Neural crest cell (in vitro differentiated cells): ENCODE measurements at places on chromosomes 2 and 18. TPM values are rescaled to one million over a fixed set of nuclear protein-coding genes. Genes with fewer than 3 reads are reported as not detected.

Gene TSPYL6
- total RNA-seq: not detected in 2 replicates

Gene C1QL2
- 0.14 TPM in 1 of 2 replicates, not detected in the other for total RNA-seq

Gene CCL20
- total RNA-seq: not detected in 2 replicates

Gene SLC4A3
- total RNA-seq: 10.0 and 11.4 TPM in 2 replicates

Gene G6PC2
- not detected in 2 replicates for total RNA-seq

Gene TTR
- not detected in 2 replicates for total RNA-seq

GRCh38 chr18:72675394-72675793 lies 131.3 kb upstream of the CBLN2 start:
- H3K27me3 ChIP-seq: peaks cover 2% of the 10 kb centered on the region
- H3K27ac ChIP-seq: no peak overlapping the region
- H3K4me3 ChIP-seq: no peak overlapping the region
- no peaks in the 10 kb centered on the region for H3K4me1 ChIP-seq
- no peaks in the 10 kb centered on the region for H3K36me3 ChIP-seq
- no peak for DNase-seq

- no peak overlapping the region for H3K4me3 ChIP-seq
- peaks cover 6% of the 10 kb centered on the region for H3K4me1 ChIP-seq
- no peaks in the 10 kb centered on the region for H3K27me3 ChIP-seq
- peaks cover 1% of the 10 kb centered on the region for H3K36me3 ChIP-seq
These were observed 638.0 kb upstream of the VRK2 start for GRCh38 chr2:57408587-57408986.

DNA sequence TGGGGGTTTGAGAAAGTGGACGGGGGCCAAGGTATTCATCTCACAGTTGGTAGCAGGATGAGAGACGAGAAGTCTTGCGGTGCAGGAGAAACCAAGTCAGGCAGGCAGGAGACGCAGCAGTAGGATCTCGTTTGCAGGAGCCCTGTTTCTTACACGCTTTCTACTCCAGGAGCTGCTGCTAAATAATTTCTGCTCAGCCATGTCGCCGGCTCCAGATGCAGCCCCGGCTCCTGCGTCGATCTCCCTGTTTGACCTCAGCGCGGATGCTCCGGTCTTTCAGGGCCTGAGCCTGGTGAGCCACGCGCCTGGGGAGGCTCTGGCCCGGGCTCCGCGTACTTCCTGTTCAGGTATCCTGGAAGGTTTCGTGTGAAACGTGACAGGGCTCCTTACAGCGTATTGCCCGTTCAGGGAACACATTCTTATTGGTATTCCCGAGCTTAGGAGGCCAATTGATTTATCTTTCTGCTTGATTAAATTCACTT lies 494 bp downstream of the ANKZF1 start:
- H3K4me1 ChIP-seq: peaks cover 22% of the 10 kb centered on the region
- no peaks in the 10 kb centered on the region for H3K36me3 ChIP-seq
- peak overlapping the region; percentile 100 for H3K4me3 ChIP-seq
- peak overlapping the region; percentile 93 for H3K27ac ChIP-seq
- no peaks in the 10 kb centered on the region for H3K27me3 ChIP-seq

- no peaks in the 10 kb centered on the region for H3K27me3 ChIP-seq
- no peak overlapping the region for H3K27ac ChIP-seq
- H3K36me3 ChIP-seq: peaks cover 17% of the 10 kb centered on the region
- no peak for DNase-seq
These were observed 18.1 kb downstream of the NCAPH start for GRCh38 chr2:96353606-96354101.

- no peaks in the 10 kb centered on the region for H3K36me3 ChIP-seq
- H3K4me1 ChIP-seq: no peaks in the 10 kb centered on the region
- H3K27ac ChIP-seq: no peak overlapping the region
- H3K27me3 ChIP-seq: no peaks in the 10 kb centered on the region
- no peak overlapping the region for H3K4me3 ChIP-seq
These were observed 68.5 kb upstream of the WDR75 start for GRCh38 chr2:189372688-189373257.

GRCh38 chr2:33040541-33040940 lies 93.8 kb downstream of the LTBP1 start:
- peaks cover 4% of the 10 kb centered on the region for H3K36me3 ChIP-seq
- no peak overlapping the region for H3K4me3 ChIP-seq
- no peak for DNase-seq
- H3K4me1 ChIP-seq: no peaks in the 10 kb centered on the region
- no peaks in the 10 kb centered on the region for H3K27me3 ChIP-seq

DNA sequence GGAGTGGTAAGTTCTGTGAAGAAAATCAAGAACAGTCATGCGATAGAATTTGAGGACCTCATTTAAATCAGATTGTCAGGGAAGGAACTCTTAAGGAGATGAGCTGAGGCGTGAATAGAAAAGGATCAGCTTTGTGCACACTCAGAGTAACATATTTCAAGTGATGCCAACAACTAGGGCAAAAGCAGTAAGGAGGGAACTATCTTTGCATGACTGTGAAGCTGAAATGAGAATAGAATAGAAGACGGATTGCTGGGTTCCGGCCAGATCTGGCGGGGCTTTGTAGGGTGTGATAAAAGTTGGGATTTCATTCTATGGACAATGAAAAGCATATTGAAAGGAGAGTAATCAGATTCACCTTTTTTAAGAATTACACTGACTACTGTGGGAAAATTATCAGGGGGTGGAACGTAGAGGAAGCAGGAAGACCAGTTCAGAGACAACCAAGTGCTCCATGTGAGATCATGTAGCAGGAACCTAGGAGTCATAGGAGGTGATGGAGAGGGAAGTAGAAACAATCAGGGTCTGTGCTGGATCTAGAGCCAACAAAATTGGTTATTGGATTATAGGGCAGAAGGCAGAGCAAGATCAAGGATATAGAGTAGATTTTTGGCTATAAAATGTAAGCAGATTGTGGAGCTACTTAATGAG lies 884.3 kb downstream of the DCC start:
- H3K4me3 ChIP-seq: no peak overlapping the region
- no peaks in the 10 kb centered on the region for H3K4me1 ChIP-seq
- H3K36me3 ChIP-seq: no peaks in the 10 kb centered on the region

DNA sequence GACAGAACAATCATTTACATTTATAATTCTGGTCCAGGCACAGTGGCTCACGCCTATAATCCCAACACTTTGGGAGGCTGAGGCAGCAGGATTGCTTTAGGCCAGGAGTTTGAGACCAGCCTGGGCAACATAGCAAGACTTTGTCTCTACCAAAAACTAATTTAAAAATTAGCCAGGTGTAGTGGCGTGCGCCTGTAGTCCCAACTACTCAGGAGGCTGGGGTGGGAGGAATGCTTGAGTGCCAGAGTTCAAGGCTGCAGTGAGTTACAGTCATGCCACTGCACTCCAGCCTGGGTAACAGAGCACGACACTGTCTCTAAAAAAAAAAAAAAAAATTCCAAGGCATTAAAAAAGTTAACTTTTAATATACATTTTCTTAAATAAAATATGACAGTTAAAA lies 88.1 kb downstream of the PLEKHM3 start:
- DNase-seq: no peak
- no peaks in the 10 kb centered on the region for H3K4me1 ChIP-seq
- no peaks in the 10 kb centered on the region for H3K27me3 ChIP-seq
- no peaks in the 10 kb centered on the region for H3K36me3 ChIP-seq
- H3K27ac ChIP-seq: no peak overlapping the region

DNA sequence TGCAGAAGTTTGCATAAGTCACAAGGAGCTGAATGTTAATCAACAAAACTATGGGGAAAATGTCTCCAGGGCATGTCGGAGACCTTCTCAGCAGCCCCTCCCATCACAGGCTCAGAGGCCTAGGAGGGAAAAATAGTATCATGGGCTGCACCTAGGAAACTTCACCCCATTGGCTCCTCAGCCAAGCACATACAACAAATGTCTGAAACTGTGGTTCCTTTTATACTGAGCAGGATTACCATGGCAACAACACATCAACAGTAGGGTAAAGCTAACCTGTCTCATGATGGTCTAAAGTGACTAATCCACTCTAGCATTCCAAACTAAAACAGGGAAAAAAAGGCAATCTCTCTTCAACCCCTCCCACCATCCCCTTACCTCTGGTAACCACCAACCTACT lies 3.2 kb upstream of the NEMP2 start:
- H3K36me3 ChIP-seq: peaks cover 53% of the 10 kb centered on the region
- DNase-seq: no peak
- peaks cover 26% of the 10 kb centered on the region for H3K4me1 ChIP-seq
- no peak overlapping the region for H3K4me3 ChIP-seq
- no peaks in the 10 kb centered on the region for H3K27me3 ChIP-seq

DNA sequence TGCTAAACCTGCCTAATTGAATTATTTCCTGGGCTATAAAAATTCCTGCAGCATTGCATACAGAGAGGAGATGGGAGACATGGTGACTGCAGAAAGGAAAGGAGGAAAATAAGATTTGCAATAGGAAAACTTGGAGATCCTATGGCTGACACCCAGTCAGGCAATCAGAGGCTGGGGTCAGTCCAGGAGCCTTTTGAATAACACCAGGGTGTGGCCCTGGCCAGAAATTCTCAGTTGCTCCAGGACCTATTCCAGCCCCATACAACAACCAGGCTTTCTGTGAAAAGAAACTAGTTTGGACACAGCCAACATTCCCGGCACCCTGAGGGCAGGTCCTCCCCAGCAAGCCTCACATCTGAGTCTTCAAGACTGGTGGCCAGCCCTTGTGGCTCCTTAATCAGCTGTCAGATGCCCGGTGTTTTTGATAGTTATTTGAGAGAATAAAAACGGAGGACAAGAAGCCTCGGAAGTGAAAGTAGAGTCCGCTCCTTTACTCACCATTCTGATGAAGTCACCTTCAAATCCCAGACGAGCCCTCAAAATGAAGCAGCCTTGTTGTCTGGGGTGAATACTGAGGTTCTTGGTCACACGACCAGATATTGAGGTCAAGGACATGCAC lies 31.1 kb upstream of the GMCL1 start:
- H3K27ac ChIP-seq: peak overlapping the region; percentile 51
- no peaks in the 10 kb centered on the region for H3K36me3 ChIP-seq
- no peak for DNase-seq
- peaks cover 3% of the 10 kb centered on the region for H3K27me3 ChIP-seq

GRCh38 chr18:45228796-45229388 lies 386.4 kb upstream of the SLC14A2 start:
- no peaks in the 10 kb centered on the region for H3K27me3 ChIP-seq
- no peak overlapping the region for H3K4me3 ChIP-seq
- H3K27ac ChIP-seq: peak overlapping the region; percentile 8

- no peak overlapping the region for H3K4me3 ChIP-seq
- no peak overlapping the region for H3K27ac ChIP-seq
- H3K27me3 ChIP-seq: no peaks in the 10 kb centered on the region
- no peaks in the 10 kb centered on the region for H3K4me1 ChIP-seq
- DNase-seq: no peak
- no peaks in the 10 kb centered on the region for H3K36me3 ChIP-seq
These were observed 649.4 kb upstream of the ZEB2 start for GRCh38 chr2:145169285-145169684.

DNA sequence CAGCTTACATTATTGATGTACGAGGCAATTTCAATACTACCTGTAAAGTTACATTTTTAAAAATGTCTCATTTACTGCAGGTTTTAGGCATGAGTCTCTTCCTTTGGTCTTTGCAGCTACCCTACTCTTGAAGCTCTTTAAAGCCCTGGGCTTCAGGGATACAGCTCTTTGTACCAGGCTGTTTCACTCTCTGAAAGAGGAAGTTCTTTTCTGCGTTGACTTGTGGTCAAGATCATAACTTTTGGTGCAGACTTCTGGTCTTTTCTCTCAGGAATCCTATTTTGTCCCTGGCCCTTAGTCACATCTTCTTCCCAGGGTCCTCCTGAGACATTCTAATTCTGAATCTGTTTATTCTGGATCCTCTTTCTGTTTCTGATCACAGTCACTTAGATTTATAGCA lies 16.6 kb upstream of the HRH4 start:
- H3K4me1 ChIP-seq: no peaks in the 10 kb centered on the region
- H3K4me3 ChIP-seq: no peak overlapping the region
- H3K36me3 ChIP-seq: peaks cover 17% of the 10 kb centered on the region
- DNase-seq: no peak
- H3K27ac ChIP-seq: no peak overlapping the region

- no peak overlapping the region for H3K27ac ChIP-seq
- no peaks in the 10 kb centered on the region for H3K27me3 ChIP-seq
- no peak overlapping the region for H3K4me3 ChIP-seq
- no peak for DNase-seq
These were observed 867.7 kb upstream of the NRXN1 start for GRCh38 chr2:51899643-51900042.

- H3K27ac ChIP-seq: no peak overlapping the region
- peak; percentile 31 for DNase-seq
- H3K36me3 ChIP-seq: no peaks in the 10 kb centered on the region
These were observed 570.1 kb downstream of the PLCL1 start for GRCh38 chr2:198374375-198375082.

DNA sequence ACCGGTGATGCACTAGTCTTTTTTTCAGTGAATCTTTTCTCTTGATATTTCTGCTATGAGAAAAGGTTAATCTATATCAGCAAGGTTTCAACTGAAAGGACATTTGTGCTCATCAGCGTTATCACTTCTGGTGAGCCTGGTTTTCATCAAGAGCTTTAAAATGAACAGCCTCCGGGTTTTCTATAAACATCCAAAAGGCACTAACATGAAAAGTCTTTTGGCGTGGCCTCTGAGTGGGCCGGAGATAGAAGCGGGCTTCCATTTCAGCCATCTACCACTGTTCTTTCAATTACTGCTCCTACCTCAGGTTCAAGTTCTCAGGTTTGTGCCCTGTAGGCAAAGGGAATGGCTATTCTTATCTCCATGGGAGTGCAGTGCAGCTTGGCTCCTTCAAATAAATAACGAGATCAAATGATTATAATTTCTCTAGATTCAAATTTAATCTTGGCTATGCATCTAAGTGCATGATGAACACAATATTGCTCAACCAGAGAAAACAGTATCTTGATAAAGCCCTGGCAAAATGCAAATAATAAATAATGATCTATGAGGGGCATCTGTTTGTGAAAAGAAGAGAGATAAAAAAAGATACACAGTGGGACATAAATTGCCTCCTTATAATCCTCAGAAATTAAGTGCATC lies 314.8 kb downstream of the CDH2 start:
- H3K4me3 ChIP-seq: no peak overlapping the region
- H3K27me3 ChIP-seq: no peaks in the 10 kb centered on the region
- no peak overlapping the region for H3K27ac ChIP-seq
- DNase-seq: no peak
- H3K4me1 ChIP-seq: no peaks in the 10 kb centered on the region

- no peak overlapping the region for H3K4me3 ChIP-seq
- DNase-seq: no peak
- H3K4me1 ChIP-seq: peaks cover 18% of the 10 kb centered on the region
- no peaks in the 10 kb centered on the region for H3K27me3 ChIP-seq
These were observed 832.6 kb upstream of the ZEB2 start for GRCh38 chr2:145352484-145352883.
